C1 segment of cervical spinal cord (tissue), 14 donors: ENCODE measurements at places on chromosomes 6 and 20.

GRCh38 chr6:76792394-76792793 lies 670.9 kb downstream of the HTR1B start:
- no peak for DNase-seq

GRCh38 chr6:27273783-27274182 lies 26.3 kb downstream of the PRSS16 start:
- no peak for DNase-seq

GRCh38 chr20:49435639-49436038 lies 46.8 kb downstream of the KCNB1 start:
- no peak for DNase-seq

DNA sequence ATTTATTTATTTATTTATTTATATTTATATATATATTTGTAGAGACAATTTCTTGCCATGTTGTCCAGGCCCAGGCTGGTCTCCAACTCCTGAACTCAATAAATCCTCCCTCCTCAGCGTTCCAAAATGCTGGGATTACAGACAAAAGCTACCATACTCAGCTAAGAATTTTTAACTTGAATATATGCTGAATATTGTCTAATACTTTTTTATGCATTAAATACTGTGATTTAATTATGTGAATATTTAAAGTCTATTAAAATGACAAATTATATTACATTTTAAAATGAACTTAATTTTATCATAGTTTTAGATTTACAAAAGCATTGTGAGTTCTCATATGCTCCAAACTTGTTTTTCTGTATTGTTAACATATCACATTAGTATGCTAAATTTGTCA lies 1022.4 kb downstream of the GRIK2 start:
- no peak for DNase-seq

DNA sequence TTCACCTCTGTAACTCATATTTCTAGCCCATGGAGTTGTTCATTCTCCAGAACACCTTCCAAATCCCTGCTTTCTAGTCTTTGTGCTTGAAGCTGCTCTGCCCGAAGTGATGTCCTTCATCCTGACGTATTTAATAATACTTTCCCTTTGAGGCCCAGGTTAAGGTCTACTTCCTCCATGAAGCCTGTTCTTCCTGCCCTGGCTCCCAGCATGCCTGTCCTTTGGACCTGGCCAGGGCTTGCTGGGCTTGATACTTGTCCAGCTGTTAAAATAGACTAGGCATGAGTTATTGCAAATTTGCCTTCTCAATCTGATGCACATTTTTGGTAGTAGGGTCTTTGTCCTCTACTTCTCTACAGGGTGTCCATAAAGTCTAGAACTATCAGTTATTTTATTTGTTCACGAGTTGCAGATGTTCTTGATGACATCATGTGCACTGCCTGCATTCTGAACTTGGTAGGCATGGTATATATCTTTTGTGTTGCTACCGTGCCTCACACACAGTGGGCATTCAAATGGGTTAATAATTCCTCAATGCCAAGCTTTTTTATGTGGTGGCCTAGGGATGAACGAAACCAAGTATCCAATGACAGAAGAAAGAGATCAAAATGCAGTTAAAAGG lies 3.1 kb upstream of the MAP7 start:
- DNase-seq: no peak

DNA sequence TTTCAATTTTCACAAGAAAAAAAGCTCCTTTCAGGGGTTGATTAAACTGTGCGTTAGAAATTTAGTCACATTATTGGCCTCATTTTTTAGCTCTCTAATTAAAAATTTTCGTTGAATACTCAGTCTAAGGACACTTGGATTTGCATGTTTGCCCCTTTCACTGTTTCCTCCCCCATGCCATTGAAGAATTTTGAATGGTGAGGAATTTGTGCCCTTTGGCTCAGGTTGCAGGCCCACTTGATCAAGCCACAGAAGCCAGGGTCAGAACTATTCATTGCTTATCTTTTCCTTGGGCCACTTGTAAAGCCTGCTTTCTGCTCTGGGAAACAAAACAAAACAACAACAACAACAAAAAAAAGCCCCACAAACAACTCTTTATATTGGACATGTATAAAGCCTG lies 12.2 kb downstream of the LIN28B start:
- no peak for DNase-seq

GRCh38 chr20:2742934-2743559 lies 50.5 kb downstream of the EBF4 start:
- DNase-seq: no peak

DNA sequence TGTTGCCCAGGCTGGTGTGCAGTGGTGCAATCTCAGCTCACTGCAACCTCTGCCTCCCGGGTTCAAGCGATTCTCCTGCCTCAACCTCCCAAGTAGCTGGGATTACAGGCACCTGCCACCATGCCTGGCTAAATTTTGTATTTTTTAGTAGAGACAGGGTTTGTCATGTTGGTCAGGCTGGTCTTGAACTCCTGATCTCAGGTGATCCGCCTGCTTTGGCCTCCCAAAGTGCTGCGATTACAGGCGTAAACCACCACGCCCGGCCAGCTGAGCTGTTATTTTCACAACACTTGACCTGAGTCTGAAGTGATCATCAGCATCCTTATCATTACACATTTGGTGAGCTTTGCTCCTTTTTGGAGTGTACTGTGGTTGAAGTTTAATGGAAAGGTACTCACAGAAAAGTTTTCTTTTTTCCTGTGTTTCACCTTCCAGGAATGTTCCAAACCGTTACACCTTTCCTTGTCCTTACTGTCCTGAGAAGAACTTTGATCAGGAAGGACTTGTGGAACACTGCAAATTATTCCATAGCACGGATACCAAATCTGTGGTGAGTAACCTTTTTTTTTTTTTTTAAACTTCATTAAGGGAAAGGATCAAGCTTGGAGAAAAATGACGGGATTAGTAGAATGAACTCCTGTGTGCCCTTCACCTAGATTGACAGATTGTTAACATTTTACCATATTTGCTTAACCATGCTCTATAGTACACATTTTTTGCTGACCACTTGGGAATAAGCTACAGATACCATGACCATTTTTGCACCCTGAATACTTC lies 9.7 kb downstream of the RNF114 start:
- DNase-seq: no peak

- no peak for DNase-seq
These were observed 32.8 kb downstream of the TNXB start for GRCh38 chr6:32076321-32076809.

DNA sequence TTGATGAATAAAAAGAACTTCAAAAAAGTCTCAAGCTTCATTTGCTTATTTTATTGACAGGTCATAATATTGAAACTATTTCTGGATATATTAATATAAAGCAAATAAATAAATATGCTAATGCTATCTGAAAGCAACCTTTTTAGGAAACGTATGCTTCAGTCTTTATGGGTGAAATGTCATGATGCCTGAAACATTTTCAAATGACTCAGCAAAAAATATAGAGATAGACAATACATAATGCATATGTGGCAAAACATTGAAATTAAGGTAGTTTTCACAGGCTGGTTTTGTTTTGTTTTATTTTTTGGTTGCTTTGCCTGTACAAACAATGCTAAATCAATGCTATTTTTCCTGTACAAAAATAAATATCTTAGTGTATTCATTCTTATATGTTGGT lies 194.4 kb upstream of the PLCB4 start:
- DNase-seq: no peak

DNA sequence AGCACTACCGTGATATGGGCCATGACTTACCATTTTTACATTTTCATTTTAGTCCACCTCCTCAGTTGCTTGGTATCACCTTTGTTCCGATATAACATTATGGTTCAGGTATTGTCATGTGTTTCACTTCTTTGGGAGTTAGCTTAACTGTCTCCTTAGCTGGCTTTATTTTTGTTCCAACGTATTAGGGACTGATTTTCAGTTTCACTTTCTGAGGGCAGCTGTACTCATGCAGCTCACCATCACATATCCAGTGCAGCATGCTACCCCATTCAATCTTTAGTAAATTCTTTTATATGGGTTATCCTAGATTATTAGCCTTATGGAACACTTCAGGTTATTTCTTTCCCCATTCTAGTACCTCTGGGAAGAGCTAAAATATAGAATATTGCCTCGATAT lies 362.2 kb upstream of the IRAK1BP1 start:
- no peak for DNase-seq

DNA sequence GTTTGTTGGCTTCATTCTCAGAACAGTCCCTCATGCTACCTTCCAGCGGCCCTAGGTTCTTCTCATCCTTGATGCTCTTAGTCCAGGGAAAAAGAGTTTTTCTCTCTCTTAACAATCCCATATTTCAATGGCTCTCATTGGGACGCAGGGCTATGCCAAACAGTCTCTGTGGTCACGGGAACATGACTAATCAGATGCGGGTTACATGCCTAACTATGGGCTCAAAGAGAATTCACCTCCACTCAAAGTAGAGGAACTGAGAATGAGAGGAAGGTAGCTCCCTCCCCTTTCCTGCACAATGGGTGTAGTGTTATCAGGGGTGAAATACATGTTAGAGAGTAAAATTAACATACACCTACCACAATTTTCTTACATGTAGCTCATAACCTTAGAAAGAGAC lies 18.1 kb upstream of the ATRN start:
- DNase-seq: no peak

GRCh38 chr6:98672681-98673475 lies 161.5 kb upstream of the POU3F2 start:
- DNase-seq: peak; percentile 28

GRCh38 chr6:95879856-95880255 lies 135.9 kb upstream of the FUT9 start:
- DNase-seq: no peak

DNA sequence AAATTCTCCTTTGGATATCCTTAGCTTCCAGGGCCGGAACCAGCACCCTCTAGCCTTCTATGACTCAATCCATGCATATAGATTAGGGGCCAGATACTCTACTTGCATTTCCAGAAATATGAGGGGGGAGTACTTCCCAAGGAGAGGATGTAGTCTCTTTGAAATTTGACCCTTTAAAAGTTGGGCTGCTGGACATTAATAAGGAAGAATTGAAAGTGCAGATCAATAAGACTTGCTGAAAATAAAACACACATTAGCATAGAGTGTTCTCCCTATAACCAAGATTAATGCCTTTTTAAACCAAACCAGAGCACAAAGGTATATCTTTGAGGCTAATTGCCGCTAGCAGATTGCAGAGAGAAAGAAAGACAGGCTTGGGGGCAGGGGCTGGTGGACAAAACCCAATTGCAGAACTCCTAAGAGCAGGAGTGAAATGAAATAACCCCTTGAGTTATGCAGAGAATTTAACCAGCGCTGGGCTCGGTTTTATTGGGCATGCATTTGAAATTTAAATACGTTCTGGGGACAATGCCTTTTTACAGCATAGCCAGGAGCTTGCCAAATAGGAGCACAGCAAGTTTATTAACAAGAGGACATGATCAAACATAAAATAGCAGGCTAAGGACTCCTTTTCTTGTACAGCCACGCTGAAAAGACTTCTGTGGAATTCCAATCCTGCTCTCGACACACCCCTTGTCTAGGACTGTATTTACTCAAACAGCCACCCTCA lies 108.2 kb upstream of the SALL4 start:
- no peak for DNase-seq

DNA sequence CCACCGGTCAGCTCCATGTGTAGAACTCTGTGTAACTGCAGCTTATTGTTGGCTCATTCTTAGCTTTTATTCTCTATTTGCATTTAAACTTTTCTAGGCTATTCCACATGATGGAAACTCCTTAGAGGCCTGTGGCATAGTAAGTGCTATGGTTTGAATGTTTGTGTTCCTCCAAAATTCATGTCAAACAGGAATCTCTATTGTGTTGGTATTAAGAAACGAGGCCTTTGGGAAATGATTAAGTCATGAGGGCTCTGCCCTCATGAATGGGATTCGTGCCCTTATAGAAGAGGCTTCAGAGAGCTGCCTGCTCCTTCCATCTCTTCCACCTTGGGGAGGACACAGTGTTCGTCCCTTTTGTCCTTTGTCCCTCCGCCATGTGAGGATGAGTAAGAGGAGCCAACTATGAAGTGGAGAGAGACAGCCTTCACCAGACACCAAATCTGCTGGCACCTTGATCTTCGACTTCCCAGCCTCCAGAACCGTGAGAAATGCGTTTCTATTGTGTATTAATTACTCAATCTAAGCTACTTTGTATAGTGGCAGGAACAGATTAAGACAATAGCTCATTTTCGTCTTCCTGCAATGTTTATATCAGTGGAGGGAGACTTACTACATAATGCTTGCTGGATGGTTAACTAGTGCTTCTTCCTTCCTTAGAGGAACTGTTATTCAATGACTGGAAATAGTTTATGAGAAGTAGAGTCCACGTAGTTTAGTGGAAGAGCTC lies 361.1 kb downstream of the FARS2 start:
- DNase-seq: no peak

DNA sequence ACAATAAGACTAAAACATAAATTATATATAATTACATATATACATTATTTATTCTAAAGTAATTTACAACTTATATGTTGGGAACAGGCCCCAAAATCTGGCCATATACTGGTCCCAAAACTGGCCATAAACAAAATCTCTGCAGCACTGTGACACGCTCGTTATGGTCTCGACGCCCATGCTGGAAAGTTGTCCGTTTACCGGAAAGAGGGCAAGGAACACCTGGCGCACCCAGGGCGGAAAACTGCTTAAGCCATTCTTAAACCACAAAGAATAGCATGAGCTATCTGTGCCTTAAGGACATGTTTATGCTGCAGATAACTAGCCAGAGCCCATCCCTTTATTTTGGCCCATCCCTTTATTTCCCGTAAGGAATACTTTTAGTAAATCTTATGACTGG lies 164.9 kb downstream of the CENPW start:
- DNase-seq: no peak

GRCh38 chr6:31826793-31827285 lies 699 bp upstream of the HSPA1B start:
- DNase-seq: peak; percentile 80

- DNase-seq: peak; percentile 86
These were observed 863 bp upstream of the HMGN4 start for GRCh38 chr6:26537160-26537845.

DNA sequence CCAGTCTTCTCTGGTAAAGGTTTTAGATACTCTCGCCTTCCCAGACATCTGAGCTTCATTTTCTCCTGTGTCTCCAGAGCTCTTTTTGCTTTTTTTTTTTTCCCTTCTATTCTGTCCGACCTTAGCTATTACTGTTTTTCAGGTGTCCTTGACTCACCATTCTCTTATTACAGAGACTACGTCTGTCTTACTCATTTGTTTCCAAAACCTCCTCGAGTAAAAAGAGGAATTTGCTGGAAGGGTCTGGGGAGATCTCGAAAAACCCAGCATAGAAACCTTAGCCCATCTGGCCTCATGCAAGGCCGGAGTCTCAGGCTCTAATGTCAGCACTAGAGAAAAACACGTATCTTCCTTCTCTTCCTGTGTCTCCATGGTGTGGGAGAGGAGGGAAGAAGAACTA lies 109.2 kb upstream of the CARMIL1 start:
- DNase-seq: no peak

DNA sequence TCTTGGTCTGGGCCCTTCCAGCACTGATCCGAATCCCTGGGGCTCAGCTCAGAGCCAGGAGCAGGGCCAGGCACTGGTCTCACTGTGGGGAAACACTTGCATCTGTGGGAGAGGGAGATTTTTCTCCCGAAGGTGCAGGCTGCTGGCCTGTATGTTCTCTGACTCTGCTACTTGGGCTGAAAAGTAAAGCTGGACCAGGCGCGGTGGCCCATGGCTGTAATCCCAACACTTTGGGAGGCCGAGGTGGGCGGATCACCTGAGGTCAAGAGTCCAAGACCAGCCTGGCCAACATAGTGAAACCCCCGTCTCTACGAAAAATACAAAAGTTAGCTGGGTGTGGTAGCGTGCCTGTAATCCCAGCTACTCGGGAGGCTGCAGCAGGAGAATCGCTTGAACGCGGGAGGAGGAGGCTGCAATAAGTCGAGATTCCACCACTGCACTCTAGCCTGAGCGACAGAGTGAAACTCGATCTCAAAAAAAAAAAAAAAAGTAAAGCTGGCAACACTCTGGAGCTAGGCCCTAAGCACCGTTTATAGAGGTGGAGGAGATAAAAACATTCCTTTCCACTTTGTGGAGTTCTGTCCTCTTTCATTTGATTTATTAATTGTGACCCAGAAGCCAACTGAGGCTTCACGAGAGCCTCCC lies 41.7 kb downstream of the JPH2 start:
- DNase-seq: no peak
